ENCODE measurements at places on chromosomes 16 and 17. TPM values are rescaled to one million over a fixed set of nuclear protein-coding genes. Genes with fewer than 3 reads are reported as not detected.

DNA sequence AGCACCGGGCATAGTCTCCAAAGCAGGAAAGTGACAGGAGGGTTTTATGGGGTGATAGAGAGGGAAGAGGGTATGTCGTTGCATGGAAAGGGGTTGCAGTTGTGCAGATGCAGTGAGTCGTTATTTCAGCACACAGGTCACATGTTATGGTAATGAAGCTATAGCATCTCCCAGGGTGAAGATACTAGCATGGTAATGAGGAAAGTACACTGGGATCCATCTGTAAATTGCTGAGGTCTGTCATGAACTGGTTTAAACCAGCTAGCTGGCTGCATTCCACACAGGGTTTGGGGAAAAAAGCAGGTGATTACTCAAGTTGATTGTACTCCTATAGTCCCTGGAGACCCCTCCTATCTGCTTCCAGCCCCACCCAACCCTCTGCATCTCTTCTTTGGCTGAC lies 11.7 kb downstream of the COX11 start:
- H3K4me1 ChIP-seq, result no peaks in the 10 kb centered on the region
- DNase-seq, result no peak
- H3K27ac ChIP-seq, result no peak overlapping the region
- H3K4me3 ChIP-seq, result no peak overlapping the region
- H3K27me3 ChIP-seq, result no peaks in the 10 kb centered on the region
- H3K36me3 ChIP-seq, result peaks cover 17% of the 10 kb centered on the region

Gene EFCAB13
- 9.1 TPM for total RNA-seq

GRCh38 chr17:26774291-26775218 lies 519.4 kb upstream of the WSB1 start:
- no peaks in the 10 kb centered on the region for H3K4me1 ChIP-seq
- peaks cover 5% of the 10 kb centered on the region for H3K36me3 ChIP-seq
- no peak for DNase-seq
- H3K4me3 ChIP-seq, result no peak overlapping the region
- no peaks in the 10 kb centered on the region for H3K27me3 ChIP-seq

Gene HIC1
- total RNA-seq, result 122 TPM

DNA sequence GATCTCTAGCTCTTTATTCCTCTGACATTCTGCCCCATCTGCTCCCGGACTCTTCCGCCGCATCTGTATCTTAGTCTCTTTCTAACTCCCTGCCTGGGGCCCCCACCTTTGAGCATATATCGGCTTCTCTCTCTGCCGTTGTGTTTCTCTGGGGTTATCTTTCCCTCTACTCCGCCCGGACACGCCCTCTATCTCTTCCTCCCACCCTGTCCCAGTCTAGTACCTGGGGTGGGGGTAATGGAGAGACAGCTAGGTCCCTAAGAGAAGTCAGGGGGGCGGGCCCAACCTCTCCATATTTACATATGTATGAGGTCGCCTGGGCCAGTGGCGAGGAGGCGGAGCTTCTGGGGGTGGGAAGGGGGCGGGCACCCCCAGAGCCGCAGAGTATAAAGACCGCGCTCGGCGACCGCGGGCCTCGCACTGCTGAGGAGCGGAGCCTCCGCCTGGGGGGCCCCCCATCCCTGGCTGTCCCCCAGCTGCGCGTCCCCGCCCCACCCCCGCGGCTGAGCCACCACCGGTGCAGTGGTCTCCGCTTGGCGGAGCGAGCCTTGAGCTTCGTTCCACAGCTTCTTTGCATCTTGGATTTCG lies at the start of gene ATP1B2:
ATP1B2 (plus strand) TSS at position 418 of the 588 bp plus-strand sequence. CDS start 593 bp downstream, outside the sequence.
- H3K27ac ChIP-seq, result no peak within 1 kb of the TSS
- peak within 1 kb of the TSS; percentile 74 for H3K4me3 ChIP-seq
- no peaks in the 10 kb centered on the region for H3K36me3 ChIP-seq
- H3K27me3 ChIP-seq, result peaks cover 63% of the 10 kb centered on the region
- peaks cover 17% of the 10 kb centered on the region for H3K4me1 ChIP-seq

- peaks cover 3% of the 10 kb centered on the region for H3K36me3 ChIP-seq
- H3K4me3 ChIP-seq, result no peak overlapping the region
- no peak overlapping the region for H3K27ac ChIP-seq
- DNase-seq, result no peak
- H3K4me1 ChIP-seq, result peaks cover 37% of the 10 kb centered on the region
Observed at GRCh38 chr17:79808763-79809529, 12.1 kb upstream of the CBX8 start.

Gene GRIN2C
- 0.07 TPM for total RNA-seq

- no peak for DNase-seq
- H3K4me3 ChIP-seq, result no peak overlapping the region
- no peaks in the 10 kb centered on the region for H3K36me3 ChIP-seq
Observed at GRCh38 chr17:46972346-46972745, 6.7 kb downstream of the RPRML start.

GRCh38 chr16:5972747-5973146 lies 875.2 kb upstream of the EEF2KMT start:
- no peaks in the 10 kb centered on the region for H3K27me3 ChIP-seq
- no peak overlapping the region for H3K4me3 ChIP-seq
- no peaks in the 10 kb centered on the region for H3K36me3 ChIP-seq
- DNase-seq, result no peak
- no peak overlapping the region for H3K27ac ChIP-seq
- no peaks in the 10 kb centered on the region for H3K4me1 ChIP-seq

Gene NPIPB6
- total RNA-seq, result 4.6 TPM

Gene TNS4
- 5.8 TPM for total RNA-seq

Gene FOXJ1
- not detected for total RNA-seq

GRCh38 chr17:3755335-3756030 lies 31.8 kb downstream of the HASPIN start:
- peaks cover 2% of the 10 kb centered on the region for H3K27me3 ChIP-seq
- no peak overlapping the region for H3K4me3 ChIP-seq
- peaks cover 31% of the 10 kb centered on the region for H3K36me3 ChIP-seq
- DNase-seq, result no peak
- peaks cover 43% of the 10 kb centered on the region for H3K4me1 ChIP-seq
- peak overlapping the region; percentile 51 for H3K27ac ChIP-seq

Gene OTOP3
- total RNA-seq, result not detected

DNA sequence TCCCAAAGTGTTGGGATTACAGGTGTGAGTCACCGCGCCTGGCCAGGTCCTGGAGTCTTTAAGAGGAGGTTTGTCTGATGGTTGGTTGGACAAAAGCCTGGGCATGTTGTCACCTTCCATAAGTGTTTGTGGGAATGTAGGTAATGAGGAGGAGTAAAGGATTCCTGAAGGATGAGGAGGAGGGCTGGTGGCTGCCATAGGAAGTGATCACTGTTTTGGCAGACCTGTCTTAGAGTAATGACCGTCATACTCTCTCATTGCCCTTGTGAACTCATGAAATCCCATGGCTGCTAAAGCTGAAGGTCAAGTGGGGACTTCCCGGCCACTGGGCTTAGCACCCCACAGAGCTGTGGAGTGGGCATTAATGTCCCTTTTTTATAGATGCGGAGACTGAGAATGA lies 40.5 kb downstream of the TENT4B start:
- no peak overlapping the region for H3K27ac ChIP-seq
- peaks cover 11% of the 10 kb centered on the region for H3K36me3 ChIP-seq
- no peaks in the 10 kb centered on the region for H3K27me3 ChIP-seq
- no peak for DNase-seq

Gene CACNG5
- total RNA-seq, result not detected

Gene TMEM92
- total RNA-seq, result 0.07 TPM

- H3K4me3 ChIP-seq, result no peak overlapping the region
- H3K27me3 ChIP-seq, result peaks cover 41% of the 10 kb centered on the region
- no peak overlapping the region for H3K27ac ChIP-seq
Observed at GRCh38 chr17:45020354-45021138, 30.9 kb downstream of the DCAKD start.

GRCh38 chr17:41710472-41711090 lies 1.6 kb upstream of the GAST start:
- H3K27me3 ChIP-seq, result peaks cover 17% of the 10 kb centered on the region
- DNase-seq, result no peak
- H3K27ac ChIP-seq, result no peak overlapping the region

DNA sequence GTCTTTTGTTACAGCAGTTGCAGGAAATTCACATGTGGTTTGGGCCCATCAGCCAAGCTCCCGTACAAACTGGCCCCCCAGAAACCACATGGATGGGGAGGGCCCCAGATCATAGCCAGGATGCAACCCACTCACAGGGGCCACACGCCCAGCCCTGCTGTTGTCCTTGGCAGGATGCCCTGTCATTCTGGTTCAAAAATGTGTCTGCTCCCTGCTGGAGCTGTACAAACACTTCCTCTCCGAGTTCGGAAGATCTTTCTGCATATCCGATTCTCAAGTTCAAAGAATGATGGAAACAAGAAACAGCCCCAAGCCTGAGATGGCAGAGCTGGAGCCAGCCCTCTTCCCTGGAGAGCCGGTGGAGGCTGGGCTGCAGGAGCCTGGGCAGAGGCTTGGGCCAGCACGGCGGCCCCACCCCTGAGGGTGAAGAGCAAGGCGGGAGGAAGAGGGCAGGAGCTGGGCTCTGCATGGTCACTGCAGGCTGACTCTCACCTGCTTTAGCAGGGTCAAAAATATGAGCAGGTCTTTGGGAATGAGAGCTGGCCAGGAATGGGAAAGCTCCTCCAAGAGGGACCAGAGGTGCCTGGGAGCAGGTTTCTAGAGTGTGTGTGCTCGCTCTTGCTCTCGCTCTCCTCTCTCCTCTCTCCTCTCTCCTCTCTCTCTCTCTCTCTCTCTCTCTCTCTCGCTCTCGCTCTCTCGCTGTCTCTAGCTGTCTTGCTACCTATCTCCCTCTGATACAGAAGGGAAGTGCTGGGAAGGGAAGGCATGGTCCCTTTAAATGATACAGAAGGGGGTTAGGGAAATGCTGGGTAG lies 34.7 kb upstream of the ENPP7 start:
- no peak for DNase-seq
- no peak overlapping the region for H3K27ac ChIP-seq
- no peaks in the 10 kb centered on the region for H3K36me3 ChIP-seq
- peaks cover 17% of the 10 kb centered on the region for H3K27me3 ChIP-seq
- H3K4me3 ChIP-seq, result no peak overlapping the region

- peaks cover 79% of the 10 kb centered on the region for H3K4me1 ChIP-seq
- H3K27ac ChIP-seq, result peak overlapping the region; percentile 91
- H3K27me3 ChIP-seq, result no peaks in the 10 kb centered on the region
- H3K36me3 ChIP-seq, result peaks cover 32% of the 10 kb centered on the region
- DNase-seq, result peak; percentile 66
- H3K4me3 ChIP-seq, result peak overlapping the region; percentile 53
Observed at GRCh38 chr16:10965440-10966061, 21.2 kb downstream of the CLEC16A start.

DNA sequence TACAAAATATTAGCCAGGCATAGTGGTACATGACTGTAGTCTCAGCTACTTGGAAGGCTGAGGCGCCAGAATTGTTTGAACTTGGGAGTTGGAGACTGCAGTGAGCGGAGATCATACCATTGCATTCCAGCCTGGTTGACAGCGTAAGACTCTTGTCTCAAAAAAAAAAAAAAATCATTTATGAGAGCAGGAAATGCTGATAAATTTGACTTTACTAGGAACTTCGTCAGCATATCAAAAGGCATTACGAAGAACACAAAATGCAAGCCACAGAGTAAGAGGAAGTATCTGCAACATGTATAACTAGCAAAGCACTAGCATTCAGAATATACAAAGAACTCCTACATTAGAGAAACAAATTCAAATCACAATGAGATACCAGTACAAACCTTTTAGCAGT lies 279.3 kb downstream of the ZFHX3 start:
- no peaks in the 10 kb centered on the region for H3K27me3 ChIP-seq
- H3K4me3 ChIP-seq, result no peak overlapping the region
- no peak for DNase-seq
- no peak overlapping the region for H3K27ac ChIP-seq

DNA sequence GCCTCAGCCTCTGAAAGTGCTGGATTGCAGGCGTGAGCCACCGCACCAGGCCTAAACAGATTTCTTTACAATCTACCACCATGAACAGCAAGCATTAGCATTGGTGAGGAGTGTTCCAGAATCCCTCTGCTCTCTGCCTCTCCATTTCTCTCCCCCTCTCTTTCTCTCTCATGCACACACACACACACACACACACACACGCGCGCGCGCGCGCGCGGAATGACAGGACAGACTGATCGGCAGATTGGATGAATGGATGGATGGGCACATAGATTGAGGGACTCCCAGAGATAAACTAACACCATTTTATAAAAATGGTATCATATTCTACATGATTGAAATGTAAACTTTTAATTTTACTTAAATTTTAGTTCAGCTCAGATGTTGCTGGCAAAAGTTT lies 3.3 kb downstream of the CARD14 start:
- H3K27ac ChIP-seq, result no peak overlapping the region
- H3K36me3 ChIP-seq, result no peaks in the 10 kb centered on the region
- peaks cover 11% of the 10 kb centered on the region for H3K27me3 ChIP-seq

DNA sequence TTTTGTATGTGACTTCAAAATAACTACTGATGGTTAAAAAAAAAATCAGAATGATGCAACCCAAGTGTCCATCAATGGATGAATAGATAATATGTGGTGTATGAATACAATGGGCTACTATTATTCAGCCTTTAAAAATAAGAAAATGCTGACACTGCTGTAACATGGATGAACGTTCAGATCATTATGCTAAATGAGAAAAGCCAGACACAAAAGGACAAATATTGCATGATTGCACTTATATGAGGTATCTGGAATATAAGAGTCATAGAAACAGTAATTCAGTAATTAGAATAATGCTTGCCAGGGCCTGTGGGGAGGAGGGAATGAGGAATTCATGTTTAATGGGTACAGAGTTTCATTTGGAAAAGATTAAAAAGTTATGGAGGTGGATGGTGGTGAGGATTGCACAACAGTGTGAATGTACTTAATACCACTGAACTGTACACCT lies 25.4 kb downstream of the TENT4B start:
- DNase-seq, result no peak
- no peak overlapping the region for H3K4me3 ChIP-seq
- peaks cover 18% of the 10 kb centered on the region for H3K4me1 ChIP-seq
- peaks cover 13% of the 10 kb centered on the region for H3K36me3 ChIP-seq
- no peaks in the 10 kb centered on the region for H3K27me3 ChIP-seq
- no peak overlapping the region for H3K27ac ChIP-seq

Gene STH
- total RNA-seq, result not detected

Gene CTF1
- total RNA-seq, result 0.35 TPM

DNA sequence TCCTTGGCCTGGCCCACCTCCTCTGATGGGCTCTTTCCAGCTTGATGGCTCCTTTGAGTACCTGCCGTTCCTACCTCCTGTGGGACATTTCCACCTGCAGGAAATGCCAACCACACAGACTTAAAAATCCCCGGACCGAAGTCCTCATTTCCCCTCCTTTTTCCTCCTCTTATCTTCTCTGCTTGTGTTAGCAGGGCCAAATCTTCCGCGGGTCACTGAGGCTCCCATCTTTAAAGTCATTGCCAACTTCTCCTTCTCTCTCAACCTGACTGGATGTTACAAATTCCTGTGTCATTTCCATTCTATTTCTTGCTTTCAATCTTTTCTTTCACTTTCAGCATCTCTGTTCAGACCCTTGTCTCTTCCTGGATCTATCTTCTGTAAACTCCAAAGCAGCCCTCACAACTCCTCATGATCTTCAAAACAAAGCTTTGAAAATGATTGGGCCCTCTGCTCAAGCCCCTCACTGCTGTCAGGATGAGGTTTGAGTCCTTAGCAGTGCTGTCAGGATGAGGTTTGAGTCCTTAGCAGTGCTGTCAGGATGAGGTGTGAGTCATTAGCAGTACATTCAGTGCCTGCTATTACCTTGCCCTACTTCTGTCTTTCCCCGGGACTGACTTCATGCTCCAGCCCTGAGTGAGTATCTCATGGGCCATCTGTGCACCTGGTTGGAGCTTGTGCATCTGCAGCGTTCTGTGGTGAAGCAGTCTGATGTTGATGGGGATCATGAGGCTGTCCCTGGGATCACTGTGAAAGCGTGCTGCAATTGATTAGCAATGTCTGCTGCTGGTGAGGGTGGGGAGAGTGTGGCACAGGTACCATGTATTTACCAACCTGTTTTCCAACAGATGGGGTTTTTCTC lies 100.1 kb downstream of the IRF8 start:
- H3K36me3 ChIP-seq, result no peaks in the 10 kb centered on the region
- H3K4me3 ChIP-seq, result no peak overlapping the region
- H3K4me1 ChIP-seq, result peaks cover 25% of the 10 kb centered on the region
- peak overlapping the region; percentile 29 for H3K27ac ChIP-seq
- no peak for DNase-seq

Measured in activated CD8-positive, alpha-beta memory T cell treated with anti-CD3 and anti-CD28 coated beads, Interleukin-2, amount 10 ng/mL, durations not matched to agents 7 days and 5 days (primary cell).